ENCODE measurements at places on chromosomes 12 and 14. TPM values are rescaled to one million over a fixed set of nuclear protein-coding genes. Genes with fewer than 3 reads are reported as not detected.
A peak's percentile ranks its signal among the peaks of the same experiment; 100 is the strongest.

The SLC35E3 gene
- total RNA-seq, result 1.6 TPM

The PTGDR gene
- 2.0 TPM for total RNA-seq

The OVCH1 gene
- 0.47 TPM for total RNA-seq

The WNT5B gene
- total RNA-seq, result 27.8 TPM

The TMEM52B gene
- not detected for total RNA-seq

The PAX9 gene
- total RNA-seq, result 1.6 TPM

The LRP6 gene
- total RNA-seq, result 36.2 TPM

The TAS2R31 gene
- total RNA-seq, result 1.1 TPM

GRCh38 chr14:46571970-46572369, 79.6 kb downstream of the RPL10L start:
- no peak for ATAC-seq

DNA sequence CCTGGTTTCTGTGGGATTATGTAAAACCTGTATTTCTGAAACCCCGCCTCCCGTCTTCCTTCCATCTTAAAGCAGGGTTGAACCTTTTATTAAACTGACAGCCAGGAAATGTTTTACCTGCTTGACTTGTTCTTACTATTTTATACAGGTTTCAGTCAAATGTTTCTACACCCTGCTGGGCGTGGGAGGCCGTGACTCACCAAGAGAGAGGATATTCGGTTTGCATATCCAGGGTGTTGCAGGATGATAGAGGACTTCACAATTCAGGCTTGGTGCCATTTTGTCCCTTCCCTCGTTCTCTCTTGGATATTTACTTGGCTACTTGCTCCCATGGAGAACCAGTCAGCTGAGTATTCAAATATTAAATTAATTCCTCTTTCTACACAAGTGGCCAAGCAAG, 69.7 kb downstream of the ARF6 start:
- no peak for ATAC-seq

- ATAC-seq, result no peak
Measured at GRCh38 chr14:25911831-25912230, 686.0 kb downstream of the NOVA1 start.

DNA sequence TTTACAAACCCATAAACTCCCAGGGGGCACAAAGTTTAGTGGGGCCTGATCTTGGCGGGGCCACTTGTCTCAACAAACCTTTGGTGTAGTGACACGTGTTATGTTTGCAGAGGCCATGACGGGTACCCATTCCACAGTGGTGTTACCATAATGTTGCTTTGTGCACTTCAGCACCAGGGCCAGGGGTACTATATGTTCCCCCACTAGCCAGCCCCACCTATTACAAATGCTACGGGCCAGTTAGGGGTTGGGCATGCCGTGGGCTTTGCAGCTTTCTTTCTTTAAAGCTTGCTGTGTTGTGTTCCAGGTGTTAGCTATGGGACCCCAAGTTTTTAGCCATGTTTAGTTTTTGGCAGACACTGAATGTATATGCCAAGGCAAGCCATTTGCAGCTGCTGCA, 30.8 kb upstream of the G2E3 start:
- no peak for ATAC-seq

DNA sequence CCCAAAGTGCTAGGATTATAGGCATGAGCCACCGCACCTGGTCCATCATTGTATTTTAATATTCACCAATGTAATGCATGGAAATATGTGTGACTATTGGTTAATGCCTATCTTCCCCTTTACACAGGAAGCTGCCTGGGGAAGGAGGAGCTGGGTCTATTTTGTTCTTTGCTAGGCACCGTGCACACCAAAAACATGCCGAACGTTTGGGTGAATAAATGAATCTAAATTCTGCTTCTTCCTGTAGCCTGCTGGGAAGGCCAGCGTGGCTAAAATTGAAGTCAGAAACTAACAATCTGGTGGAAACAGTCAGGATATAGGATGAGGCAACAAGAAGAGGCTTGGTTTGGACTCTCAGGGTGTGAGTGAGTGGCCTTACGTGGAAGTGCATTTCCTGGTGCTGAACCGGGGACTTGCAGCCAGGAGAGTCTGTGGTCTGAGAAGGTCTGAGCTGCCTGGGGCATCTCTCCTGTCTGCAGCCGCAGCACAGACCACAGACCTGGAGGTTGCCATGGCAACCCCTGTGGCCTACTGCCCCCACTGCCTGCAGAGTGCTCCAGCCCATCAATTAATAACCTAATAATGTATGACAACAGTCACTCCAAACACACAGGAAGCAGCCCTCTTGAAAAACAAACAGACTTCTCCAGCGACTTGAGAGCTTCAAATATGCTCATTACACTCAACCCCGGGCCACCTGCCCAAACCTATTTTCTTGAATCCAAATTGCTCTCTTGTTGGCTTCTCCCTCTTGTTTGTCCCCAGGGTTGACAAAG, 5.5 kb upstream of the GPR68 start:
- ATAC-seq, result no peak

DNA sequence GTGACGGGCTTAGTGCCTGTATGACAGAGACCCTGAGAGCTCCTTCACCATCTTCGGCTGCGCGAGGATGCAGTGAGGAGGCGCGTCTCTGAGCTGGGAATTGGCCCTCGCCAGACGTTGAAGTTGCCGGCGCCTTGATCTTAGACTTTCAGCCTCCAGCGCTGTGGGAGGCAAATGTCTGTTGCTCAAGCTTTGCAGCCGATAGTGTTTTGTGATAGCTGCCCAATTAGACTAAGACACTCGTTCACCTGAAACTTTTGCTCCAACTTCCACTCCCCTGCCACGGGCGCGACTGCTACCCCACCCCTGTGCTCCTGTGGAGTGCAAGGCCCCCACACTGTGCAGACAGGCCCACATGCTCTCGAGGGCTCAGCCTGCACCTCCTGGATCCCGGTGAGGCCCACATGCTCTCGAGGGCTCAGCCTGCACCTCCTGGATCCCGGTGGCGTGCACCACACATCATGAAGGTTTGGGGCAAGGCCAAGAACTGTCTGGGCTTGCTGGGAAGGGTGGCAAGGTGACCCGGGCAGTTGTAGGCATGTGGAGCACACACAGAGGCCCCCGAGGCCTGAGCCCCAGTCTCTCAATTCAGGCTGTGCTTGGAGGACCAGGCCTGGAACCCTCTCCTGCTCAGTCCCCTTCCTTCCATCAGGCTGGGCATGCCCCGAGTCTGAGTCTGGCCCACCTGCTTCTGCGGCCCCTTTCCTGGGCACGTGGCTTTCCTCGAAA, 324.6 kb downstream of the TMEM121 start:
- ATAC-seq, result no peak

DNA sequence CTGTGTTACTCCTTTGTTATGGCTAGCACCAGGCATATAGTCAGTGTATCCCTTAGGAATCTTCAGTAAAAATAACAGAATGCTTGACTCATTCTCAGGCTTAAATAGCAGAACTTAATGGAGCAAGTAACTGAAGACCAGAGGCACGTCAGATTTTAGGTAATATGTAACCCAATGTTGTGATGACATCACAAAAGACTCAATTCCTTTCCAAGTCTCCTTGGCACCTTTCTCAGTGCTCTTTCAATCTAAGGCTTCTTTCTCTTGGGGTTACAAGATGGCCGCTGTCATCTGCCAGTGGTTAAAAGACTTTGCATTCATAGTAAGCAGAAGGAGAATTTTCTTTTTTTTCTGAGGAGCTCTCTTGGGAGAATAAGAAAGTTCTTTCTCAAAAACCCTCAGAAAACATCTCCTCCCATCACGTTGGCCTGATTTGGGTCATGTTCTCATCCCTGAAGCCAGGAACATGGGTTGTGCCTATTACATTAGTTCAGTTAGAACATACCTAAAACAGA, 33.4 kb upstream of the DCN start:
- ATAC-seq, result peak; percentile 76

Data from gastroesophageal sphincter (tissue), 4 donors.